Omental fat pad (tissue), 4 donors: ENCODE measurements at places on chromosomes 13 and 19.

DNA sequence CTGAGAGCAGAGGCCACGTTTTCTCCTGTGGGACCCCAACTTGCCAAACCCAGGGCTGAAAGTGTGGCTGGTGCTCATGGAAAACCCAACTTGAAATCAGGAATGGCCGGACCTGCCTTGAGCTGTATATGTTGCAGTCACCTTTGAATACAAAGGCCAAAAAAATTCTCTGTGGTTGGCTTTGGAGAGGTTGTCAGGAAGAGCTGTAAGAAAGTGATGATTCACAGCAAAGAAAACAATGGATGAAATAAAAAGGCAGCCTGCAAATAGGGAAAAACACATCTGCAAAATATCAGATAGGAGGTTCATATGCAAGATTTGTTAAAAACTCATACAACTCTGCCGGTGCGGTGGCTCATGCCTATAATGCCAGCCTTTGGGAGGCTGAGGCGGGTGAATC lies 715.8 kb downstream of the UQCRFS1 start:
- no peak for DNase-seq

DNA sequence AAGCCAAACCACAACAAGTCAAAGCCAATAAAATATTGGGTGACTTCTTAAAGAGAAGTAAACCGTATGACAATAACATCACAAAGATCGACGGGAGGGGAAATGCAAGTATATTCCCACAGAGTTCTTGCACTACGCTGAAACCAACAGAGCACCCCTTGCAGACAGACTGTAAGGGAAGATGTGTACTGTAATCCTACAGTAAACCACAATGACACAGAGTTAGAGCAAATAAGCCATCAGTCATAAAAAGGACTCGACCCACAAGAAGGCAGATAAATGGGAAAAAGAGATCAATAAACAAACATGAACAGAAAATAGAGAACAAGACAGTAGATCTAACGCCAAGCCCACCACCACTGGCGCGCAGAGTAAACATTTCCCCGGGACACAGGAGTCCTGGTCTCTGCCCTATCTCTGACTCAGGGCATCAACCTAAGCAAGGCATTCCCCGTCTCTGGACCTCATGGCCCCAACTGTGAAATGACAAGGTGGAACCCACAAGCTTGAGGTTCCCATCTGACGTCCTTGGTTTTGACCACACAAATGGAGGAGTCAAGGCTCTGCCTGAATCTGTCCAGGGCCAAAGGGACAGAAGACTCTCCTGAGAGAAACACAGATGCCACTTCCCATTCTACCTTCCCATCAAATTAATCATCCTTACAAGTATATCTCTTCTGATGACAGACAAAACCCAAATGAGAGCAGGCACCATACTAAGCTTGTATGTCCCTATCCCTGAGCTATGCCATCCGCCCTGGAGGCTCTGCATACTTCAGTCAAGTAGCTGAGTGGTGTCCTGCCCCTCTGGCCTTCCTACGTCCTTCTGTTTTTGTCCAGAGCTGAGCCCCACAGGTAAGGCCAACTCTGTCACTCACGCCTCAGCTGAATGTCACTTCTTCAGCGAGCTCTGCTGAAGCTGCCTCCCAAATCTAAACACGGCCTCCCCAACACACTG lies 15.0 kb downstream of the SAFB2 start:
- no peak for DNase-seq

GRCh38 chr13:31314961-31315360 lies 115.2 kb downstream of the B3GLCT start:
- no peak for DNase-seq

- no peak for DNase-seq
Observed at GRCh38 chr13:58907347-58907746, 1256.4 kb downstream of the DIAPH3 start.

- DNase-seq = no peak
Observed at GRCh38 chr19:14039181-14039580, 7.6 kb downstream of the IL27RA start.

DNA sequence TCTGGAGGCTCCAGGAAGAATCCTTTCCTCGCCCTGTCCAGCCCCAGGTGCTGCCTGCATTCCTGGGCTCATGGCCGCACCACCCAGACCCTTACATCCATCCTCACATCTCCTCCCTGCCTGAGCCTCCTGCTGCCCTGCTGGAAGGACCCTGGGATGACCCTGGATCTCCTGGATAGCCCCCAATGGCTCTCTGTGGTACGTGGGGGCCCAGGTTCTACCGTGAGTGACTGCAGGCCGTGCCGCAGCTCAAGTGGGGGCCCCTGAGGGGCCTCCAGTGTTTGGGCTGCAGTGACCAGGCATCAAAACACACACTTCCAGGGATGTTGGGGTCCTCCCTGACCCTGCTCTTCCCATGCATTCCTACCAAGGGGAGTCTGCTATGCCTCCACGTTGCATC lies 8.3 kb upstream of the MCF2L start:
- no peak for DNase-seq

GRCh38 chr13:85362980-85363379 lies 436.2 kb downstream of the SLITRK6 start:
- DNase-seq = no peak
